ENCODE measurements at places on chromosomes 1 and 21. TPM values are rescaled to one million over a fixed set of nuclear protein-coding genes. Genes with fewer than 3 reads are reported as not detected.

The CSMD2 gene
- 0.67 TPM for total RNA-seq

The KRTAP23-1 gene
- total RNA-seq: not detected

The DSTYK gene
- 12.7 TPM for total RNA-seq

The FCGR3B gene
- 18.9 TPM for total RNA-seq

- DNase-seq: peak; percentile 5
These were observed 49.9 kb downstream of the CBS start for GRCh38 chr21:43025636-43026180.

DNA sequence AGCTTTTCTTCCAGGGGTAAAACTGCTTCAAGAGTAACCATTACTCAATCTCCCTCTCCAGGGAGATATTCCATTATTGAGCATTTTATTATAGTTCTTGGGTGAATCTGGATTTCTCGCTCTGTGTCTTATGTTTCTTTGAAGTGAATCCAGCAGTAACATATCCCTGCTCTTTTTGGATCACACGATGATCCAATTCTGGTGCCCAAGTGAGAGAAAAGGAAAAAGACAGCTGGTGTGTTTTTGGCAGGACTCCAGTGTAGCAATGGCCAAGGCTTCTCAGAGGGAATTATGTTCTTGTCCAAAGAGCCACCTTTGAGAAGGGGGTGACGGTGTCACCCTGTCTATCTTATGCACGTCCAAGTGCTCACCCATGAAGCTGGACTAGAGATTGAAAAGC, 140.3 kb upstream of the ERRFI1 start:
- DNase-seq: no peak

DNA sequence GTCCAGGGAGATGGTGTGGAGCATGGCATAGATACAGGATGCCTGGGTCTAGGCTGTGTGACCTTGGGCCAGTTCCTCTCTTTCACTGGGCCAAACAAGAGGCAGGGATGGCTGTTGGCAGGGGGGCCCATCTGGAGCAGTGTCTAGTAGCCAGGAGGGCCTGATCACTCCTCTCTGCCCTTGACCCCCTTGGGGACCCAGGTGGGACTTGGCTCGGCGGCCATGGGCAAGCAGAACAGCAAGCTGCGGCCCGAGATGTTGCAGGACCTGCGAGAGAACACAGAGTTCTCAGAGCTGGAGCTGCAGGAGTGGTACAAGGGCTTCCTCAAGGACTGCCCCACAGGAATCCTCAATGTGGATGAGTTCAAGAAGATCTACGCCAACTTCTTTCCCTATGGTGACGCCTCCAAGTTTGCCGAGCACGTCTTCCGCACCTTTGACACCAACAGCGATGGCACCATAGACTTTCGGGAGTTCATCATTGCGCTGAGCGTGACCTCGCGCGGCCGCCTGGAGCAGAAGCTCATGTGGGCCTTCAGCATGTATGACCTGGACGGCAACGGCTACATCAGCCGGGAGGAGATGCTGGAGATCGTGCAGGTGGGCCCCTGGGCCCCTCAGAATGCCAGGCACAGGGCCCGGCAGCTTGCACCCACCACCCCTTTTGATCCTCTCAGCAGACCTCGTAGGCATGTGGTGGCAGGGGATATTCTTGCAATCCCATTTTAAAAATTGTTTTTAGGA, 2.6 kb downstream of the HPCA start:
- no peak for DNase-seq

DNA sequence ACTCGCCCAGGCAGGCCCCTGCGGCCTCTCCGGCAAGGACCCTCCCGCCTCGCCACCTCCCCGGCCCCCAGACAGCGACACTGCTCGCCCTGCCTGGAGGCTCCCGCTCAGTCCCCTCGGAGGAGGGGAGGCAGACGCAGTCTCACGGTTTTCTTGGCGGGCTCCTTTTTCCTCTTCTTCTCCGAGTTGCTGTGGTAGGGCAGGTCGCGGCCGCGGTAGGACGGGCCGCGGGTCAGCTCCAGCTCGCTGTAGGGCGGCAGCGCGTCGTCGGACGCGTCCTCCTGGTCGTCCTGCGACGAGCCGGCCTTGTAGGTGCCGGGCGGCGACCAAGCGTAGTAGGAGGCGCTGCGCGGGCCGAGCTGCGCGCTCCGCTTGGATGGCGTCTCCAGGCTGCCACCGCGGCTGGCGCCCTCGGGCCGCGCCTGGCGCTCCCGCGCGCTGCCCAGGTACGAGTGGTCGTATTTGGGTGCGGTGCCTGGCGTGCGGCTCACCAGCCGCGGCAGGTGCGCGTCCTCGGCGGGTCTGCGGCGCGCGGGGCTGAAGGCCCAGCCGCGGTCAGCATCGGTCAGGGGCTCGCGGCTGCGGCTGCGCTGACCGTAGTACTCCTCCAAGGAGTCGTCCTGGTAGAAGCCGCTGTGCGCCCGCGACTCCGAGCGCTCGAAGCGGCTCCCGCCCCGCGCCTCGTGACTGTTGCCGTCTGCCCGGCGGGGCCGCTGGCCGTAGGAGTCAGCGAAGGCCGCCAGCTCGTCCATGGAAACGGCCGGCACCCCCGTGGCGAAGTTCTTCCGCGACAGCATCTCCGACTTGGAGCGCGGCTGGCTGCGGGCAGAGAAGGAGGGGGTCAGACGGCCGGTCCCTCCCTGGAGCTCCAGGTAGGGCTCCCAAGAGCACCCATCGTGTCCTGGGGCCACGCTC, 44.8 kb upstream of the TADA1 start:
- peak; percentile 60 for DNase-seq

The CRYAA gene
- total RNA-seq: not detected

- DNase-seq: no peak
These were observed 88.3 kb upstream of the HP1BP3 start for GRCh38 chr1:20875198-20875973.

The CD160 gene
- 0.93 TPM for total RNA-seq

- DNase-seq: no peak
These were observed 356.8 kb downstream of the LMO4 start for GRCh38 chr1:87685311-87686135.

- DNase-seq: no peak
These were observed 42.5 kb upstream of the DISC1 start for GRCh38 chr1:231584117-231584516.

- DNase-seq: no peak
These were observed 37.9 kb downstream of the TGFB2 start for GRCh38 chr1:218383051-218383450.

The CHD1L gene
- 36.2 TPM for total RNA-seq

The CYP4Z1 gene
- total RNA-seq: 2.1 TPM

GRCh38 chr1:46466477-46467182, 23.0 kb upstream of the DMBX1 start:
- DNase-seq: peak; percentile 74

DNA sequence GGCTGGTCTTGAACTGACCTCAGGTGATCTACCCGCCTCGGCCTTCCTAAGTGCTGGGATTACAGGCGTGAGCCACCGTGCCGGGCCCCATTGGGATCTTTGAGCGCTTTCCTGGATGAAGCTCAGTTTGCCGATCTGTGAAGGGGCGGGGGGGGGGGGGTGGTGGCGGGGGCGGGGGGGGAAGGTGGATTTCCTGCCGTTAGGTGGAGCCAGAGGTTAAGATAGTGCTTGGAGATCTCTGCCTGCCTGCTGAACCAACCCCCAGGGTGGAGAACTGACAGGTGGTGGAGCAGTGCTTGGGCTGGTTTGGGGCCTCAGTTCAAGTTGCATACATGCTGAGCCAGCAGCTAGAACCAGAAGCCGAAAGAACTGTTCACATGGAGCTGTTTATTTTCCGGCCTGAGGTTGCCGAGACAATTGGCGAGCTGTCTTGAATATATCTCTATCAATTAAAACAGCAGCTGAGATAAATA, 1.7 kb downstream of the TMCC2 start:
- no peak for DNase-seq

GRCh38 chr1:192862271-192862670, 53.4 kb downstream of the RGS2 start:
- no peak for DNase-seq

DNA sequence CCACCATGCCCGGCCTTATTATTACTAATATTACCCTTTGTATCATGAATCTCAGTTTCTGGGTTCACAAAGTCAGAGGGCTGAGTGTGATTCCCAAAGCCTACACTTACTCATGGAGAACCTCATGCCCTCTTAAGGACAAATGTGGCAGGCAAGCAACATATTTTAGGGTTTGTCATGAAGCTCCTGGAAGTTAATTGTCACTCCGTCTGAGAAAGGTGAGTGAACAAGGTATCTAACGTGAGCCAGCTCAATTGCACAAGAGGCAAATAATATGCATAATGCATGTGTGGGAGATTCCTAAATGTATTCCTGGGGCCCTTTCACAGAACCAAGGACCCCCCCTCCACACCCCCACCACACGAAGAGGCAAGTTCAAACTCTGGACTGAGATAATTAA, 10.1 kb upstream of the TIAM1 start:
- no peak for DNase-seq

The VANGL2 gene
- total RNA-seq: 6.3 TPM

DNA sequence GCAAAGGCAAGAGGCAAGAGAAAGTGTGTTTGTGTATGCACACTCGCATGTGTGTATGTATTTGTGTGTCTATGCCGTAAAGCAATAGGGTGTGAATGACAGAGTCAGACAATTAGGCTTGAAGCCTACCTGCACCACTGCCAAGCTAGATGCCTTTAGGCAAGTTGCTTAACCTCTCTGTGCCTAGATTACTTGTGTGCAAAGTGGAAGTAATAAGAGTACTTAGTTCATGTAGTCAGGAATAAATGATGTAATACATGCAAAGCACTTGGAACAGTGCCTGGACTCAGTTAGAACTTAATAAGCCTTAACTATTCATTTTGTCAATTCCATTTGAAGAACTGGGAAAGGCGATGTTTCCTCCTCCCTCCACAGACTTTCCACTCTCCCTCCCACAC, 31.7 kb downstream of the LAMB3 start:
- no peak for DNase-seq

The HRNR gene
- not detected for total RNA-seq

DNA sequence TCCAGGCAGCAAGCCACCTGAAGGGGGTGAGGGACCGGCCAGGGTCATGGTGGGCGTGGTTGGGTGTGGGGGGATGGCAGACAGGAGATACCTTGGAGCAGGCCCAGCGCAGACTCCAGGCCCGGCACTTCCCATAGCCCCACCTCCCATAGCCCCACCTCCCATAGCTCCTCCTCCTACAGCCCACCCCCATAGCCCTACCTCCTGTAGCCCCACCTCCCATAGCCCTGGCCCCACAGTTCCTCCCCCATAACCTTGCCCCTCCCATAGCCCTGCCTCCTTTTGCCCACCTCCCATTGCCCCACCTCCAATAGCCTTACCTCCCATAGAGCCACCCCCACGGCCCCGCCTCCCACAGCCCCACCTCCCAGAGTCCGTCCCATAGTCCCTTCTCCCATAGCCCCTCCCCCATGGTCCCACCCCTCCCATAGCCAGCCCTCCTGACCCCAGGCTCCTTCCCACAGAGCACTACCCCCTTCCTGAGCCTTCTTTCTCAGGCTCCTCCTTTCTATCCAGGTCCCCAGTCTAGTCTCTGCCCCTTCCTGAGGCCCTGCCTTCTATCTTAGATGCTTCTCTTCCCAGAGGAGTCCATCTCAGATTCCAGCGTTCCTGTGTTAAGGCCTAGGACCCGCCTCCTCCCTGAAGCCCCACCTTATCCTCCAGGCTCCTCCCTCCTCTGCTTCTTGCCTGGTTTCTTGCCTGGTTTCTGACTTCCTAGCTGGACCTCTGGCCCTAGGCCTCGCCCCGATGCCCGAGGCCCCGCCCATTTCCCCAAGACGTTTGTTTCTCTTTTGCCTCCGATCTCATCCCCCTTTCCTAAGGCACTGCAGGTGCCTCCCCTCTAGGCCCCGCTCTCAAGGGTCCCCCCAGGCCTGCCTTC, 46.8 kb downstream of the PTPRU start:
- no peak for DNase-seq

DNA sequence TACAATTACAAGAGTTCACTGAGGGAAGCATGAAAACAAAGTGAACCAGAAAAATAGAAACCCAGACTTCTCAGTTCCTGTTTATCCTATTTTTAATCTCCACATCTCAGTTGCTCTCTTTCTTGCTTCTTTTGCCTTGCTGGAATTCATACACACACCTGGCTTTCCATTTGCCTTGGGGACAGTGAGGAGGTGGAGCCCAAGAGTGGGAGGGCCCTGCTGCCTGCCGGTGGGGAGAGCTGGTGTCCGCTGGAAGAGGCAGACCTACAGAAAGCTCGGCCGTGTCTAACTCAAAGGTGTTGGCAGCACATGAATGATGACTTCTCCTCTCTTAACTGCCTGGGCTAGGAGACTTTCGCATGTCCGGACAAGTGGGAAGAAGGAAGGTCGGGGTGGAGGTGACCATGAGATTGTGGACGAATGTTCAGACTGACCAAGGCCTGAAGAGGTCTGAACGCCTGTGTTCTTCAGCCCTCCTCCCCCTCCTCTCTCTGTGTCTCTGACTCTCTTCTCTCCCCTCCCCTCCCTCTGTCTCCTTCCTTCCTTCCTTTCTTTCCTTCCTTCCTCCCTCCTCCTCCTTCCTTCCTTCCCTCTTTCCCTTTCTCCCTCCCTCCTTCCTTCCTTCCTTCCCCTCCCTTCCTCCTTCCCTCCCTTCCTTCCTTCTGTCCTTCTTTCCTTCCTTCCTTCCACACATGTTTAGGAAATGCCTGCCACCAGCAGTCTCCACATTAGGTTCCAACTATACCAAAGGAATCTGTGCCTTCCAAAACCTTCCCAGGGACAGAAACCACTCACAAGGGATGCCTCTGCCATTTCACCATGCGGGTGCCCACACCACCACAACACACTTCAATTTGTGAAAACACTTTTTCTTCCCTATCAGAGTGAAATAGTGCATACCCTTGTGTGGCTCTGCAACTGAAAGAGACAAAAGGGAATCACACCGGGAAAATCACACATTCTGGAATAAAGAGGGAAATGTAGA, 157.3 kb upstream of the RUNX1 start:
- DNase-seq: no peak

DNA sequence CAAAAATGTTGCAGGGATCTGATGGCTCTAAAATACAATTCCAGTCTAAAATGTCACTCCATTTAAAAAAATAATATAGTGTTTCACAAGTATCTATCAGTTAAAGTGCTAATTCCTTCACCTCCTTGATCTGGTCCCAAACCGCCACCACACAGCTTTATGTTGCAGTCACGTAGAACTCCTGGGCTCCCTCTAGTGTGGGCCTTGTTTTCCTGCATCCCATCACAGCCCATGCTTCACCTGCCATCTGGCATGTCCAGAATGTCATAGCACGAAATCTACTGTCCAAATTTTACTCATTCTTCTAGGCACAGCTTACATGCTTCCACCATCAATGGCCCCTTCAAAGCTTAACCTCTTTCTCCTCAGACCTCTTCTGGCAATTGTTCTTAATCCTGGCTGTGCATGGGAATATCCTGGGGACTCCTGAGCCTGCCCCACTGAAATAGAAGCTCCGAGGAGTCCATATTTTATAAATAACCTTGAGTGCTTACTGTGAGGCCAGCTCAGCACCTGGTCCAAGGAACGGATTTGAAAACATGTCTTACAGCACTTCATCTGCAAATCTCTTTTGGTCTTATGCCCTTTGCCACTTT, 15.5 kb downstream of the FYB2 start:
- no peak for DNase-seq

DNA sequence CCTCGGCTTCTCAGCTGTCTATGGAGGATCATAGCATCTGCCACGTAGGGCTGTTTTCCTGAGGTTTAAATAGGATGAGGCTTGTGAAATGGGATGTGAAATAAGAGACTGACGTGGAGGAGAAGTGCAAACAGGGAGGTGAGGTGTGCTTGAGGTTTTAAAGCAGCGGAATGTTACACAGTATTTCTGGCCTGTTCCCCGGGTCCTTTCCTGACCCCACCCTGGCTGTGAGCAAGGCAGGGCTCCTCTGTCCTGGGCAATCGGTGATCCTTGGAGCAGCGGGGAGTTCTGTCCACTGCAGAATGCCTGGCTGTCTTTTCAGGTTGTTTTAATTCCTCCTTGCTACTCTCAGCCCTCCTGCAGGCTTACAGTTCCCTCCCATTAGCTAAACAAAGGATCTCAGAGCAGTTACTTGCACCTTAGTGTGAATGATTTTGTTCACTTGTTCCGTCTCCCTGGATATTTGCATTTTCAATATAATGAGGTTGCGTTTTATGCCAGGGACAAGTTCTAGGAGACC, 38.6 kb downstream of the LHX4 start:
- no peak for DNase-seq

All from upper lobe of right lung (tissue), 1 donor.